CD4-positive, alpha-beta T cell treated with Interleukin-4 for 1 hour (primary cell): ENCODE measurements at places on chromosomes 2 and 18.
A peak's percentile ranks its signal among the peaks of the same experiment; 100 is the strongest.

DNA sequence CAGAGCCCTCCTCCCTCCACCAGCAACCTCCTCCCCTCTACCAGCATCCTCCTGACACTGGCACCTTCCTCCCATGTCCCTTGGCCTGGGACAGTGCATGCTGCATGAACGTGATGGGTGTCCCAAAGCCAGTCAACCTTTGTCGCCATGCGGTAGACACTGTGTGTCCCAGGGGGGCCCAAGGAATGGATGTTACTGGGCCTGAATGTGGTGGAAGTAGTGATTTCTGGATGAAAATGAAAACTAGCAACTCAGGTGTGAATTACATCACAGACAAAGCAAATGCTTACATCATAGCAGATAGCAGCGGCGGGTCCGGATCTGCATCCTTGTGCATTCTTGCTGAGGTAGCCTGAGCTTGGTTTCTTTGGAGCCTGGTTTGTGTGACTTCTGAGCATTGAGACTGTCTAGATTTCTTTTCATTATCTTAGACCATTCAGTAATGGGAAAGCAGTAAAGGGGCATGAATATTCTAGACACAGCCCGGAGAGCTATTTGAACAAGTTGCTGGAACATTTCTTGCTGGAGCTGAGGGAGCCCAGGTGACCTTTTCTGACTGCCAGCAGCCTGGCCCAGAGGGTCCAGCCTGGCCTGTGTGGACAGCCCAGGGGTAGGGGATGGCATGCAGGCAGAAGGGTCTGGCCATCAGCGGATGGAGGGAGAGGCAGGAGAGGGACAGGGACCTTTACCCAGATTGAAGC, 100.4 kb downstream of the FAM210A start:
- no peak for DNase-seq

- no peak for DNase-seq
Observed at GRCh38 chr2:74238879-74239278, 40.5 kb downstream of the MTHFD2 start.

DNA sequence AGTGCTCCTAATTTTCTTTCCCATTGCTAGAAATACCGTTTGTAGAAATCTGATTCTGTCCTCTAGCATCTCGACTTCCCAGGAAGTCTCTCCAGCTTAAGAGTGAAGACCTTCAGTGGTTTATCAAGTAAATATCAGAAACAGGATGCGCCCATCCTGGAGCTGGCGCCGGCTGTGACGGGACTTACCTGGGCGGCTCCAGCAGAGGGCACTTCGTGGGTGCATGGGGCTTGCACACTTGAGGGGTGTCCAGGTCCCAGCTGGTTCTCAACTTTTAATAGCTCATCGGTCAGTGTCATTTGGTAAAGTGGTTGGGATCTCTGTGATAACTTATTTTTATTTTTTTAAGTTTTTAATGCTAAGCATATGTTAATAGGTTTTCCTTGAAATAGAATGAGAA, 167.0 kb upstream of the TPO start:
- no peak for DNase-seq

GRCh38 chr18:32443706-32444215, 26.9 kb downstream of the GAREM1 start:
- DNase-seq = no peak

DNA sequence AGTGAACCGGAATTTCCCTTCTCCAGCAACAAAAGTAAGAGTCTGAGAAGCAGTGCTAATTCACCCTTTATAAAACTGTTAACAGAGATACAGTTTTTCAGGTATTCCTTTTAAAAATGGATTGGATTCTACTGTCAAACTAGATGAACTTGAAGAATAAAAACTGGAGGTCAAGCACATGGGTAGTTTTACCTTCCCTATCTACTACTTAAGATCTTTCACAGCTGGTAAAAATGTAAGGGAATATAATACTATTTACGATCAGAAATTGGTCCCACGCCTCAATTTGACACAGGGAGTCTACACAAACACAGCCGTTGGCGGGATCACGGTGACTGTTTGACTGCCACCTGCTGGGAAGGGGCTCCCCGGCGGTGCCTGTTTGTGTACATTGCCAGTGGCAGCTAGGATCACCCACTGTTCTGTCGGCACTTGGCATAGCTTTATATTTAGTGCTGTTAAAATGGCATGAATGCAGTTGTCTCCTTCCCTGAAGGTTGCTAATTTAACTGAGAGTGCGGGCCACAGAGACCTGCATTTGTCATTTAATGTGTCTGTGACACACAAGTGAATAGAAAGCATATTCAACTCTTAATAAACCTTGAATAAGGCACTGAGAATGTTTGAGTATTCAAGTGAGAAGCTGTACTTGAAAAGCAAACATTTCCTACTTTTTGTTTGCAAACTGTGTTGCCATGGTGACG, 59.5 kb downstream of the ABCG8 start:
- DNase-seq = no peak

- peak; percentile 22 for DNase-seq
Observed at GRCh38 chr18:32530947-32531651, 60.4 kb upstream of the GAREM1 start.

- no peak for DNase-seq
Observed at GRCh38 chr18:28079883-28080282, 97.0 kb downstream of the CDH2 start.

GRCh38 chr18:74514860-74515495, 18.8 kb downstream of the CNDP2 start:
- peak; percentile 10 for DNase-seq

DNA sequence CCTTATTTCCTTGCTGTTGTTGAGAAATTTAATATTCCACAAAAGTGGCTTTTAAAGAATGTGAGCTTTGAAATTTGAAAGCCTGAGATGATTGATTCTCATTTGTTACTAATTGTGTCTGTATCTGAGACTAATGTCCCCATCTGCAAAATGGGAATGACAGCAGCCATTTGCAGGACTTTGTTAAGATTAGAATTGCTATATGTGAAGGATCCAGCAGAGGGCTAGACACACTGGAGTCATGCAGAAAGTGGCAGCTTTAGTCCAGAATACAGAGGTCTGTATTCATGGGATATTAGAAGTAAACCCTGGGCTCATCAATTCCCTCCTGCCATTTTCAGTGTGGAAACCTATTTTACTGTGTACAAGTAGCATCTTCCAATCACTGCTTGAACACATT, 296.5 kb upstream of the GYPC start:
- no peak for DNase-seq

- no peak for DNase-seq
Observed at GRCh38 chr2:166405569-166405926, 29.8 kb upstream of the SCN9A start.

DNA sequence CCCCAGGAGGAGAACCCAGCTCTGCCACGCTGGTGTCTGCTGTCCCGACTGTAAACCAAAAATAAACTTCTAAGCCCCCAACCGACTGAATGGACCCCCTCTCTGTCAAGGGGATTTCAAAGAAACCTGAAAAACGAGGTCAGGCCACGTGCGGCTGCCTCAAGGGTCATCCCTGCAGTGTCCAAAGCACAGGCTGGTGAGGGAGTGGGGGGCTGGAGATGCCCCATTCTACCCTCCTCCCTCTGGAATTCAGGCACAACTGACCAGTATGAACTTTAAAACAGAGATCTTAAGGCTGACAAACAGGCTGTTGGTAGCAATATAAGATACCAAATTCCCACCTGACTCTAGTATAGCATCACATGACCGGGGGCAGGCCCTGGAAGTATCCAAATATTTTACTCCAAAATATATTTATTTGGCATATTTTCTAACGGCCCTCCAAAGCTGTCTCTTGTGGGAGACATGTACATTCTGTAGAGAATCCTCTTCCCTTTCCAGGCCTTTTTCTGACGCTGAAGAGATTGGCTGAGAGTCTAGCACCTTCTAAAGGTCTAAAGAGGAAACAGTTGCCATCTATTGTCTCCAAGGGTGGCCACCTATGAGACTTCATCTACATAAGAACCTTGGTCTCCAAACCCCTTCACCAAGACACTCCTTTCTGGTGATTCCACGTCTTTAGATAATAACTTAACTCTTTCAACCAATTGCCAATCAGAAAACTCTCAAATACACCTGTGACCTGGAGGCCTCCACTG, 40.4 kb upstream of the CTDP1 start:
- DNase-seq = no peak

DNA sequence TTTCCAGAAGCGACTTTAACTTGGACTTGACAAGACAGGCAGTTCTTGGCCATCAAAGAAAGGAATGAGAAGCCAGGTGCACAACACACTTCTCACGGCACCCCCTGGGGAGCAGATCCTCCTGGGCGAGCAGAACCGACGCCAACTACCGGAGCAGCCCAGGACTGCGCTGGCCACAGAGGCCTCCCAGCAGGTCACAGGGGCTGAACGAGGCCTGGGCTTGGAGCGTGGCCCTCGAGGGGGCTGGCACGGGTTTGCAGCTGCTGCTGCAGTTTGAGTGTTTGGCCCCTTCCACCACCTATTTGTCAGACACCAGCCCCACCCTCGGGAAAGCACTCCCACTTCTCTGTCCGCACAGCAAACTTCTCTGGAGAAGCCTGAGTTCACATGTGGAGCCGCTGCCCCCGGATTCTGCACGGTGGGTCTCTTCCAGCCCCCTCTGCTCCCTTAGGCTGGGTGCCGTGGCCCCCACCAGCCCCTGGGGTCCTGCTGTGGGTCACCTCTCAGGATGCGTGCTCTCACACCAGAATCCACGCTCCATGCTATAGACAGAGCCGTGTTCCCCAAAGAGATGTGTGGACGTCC, 306.7 kb upstream of the SALL3 start:
- no peak for DNase-seq

DNA sequence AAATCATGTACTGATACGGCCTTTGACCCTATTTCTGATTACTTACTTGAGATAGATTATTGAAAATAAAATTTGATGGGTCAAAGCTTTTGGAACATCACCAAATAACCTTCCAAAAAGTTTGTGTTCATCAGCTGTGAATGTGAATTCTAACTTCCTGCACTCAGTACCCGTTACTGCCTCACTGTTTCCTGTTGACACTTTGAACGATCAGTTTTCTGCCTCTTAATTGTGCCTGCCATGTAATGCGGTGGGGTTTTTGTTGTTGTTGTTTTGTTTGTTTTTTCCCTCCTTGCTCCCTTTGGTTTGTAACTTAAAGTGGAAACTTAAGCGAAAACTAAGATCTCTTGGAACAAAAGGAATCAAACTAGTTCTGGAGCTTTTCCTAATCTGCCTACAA, 18.9 kb downstream of the ATG16L1 start:
- peak; percentile 67 for DNase-seq

- DNase-seq = no peak
Observed at GRCh38 chr2:20640411-20641122, 10.3 kb downstream of the HS1BP3 start.

DNA sequence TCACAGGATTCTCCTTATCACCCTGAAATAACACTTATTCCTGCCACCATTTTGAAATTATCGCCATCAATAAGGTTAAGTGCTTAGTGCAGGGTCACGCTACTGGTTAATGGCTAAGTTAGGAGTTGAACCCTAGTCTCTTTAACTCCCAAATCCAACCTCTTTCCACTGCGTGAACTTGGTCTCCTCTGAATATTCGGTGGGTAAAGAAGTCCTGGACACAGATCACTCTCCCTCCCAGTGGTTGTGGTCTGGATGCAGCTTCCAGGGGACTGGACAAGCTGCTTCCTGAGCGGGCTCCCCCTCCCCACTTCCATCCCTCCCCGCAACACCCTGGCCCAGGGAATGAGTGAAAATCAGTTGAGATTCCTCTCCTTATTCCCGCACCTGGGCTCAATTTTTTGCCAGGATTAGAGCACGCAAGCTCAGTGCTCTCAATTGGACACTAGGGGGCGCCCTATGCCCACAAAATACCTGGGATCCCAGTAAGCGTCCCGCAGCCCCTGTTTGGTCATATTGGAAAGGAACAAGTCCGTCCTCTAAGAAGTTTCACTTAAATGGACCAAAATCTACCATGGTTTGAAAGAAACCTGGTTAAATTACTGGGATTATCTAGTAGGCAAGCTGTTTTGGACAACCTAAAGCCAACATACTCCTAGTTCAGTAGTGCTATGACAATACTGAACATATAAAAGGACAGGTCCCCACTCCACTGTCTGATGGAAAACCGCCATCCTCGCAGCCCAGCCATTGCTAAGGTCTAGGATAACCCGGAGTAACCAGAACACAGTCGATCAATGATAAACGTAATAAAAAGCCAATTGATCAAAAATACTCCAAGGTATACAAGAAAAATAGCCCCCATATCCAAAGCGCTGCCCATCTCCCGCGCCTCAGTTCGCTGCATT, 40.4 kb downstream of the DHRS9 start:
- peak; percentile 74 for DNase-seq

DNA sequence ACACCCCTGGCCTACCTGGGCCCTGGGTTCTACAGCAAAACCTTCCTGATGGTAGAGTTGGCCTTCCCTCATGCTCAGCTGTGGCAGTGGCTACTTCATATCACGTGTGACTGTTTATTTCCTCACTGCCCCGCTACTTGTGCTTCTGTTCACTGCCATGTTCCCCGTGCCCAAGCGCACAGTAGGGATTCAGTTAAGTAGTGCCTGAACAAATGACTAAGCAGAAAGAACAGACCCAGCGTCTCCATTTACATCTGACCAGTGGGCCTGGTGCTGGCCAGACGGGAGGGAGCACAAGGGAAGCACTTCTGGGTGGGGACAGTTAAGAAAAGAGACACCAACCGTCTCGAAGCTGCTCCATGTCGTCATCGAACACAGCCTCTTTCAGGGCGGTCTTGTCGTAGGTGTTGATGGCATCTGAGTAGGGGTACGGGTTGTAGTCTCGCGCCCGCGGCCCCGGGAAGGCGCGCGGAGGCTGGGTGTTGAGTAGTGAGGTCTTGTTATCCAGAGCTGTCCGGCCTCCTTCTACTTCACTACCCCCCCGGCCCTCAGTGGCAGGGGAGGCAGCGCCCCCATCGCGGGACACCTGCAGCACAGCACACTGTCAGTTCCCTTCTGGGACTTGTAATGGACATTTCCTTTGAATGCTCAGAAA, 82.4 kb upstream of the TFCP2L1 start:
- no peak for DNase-seq

DNA sequence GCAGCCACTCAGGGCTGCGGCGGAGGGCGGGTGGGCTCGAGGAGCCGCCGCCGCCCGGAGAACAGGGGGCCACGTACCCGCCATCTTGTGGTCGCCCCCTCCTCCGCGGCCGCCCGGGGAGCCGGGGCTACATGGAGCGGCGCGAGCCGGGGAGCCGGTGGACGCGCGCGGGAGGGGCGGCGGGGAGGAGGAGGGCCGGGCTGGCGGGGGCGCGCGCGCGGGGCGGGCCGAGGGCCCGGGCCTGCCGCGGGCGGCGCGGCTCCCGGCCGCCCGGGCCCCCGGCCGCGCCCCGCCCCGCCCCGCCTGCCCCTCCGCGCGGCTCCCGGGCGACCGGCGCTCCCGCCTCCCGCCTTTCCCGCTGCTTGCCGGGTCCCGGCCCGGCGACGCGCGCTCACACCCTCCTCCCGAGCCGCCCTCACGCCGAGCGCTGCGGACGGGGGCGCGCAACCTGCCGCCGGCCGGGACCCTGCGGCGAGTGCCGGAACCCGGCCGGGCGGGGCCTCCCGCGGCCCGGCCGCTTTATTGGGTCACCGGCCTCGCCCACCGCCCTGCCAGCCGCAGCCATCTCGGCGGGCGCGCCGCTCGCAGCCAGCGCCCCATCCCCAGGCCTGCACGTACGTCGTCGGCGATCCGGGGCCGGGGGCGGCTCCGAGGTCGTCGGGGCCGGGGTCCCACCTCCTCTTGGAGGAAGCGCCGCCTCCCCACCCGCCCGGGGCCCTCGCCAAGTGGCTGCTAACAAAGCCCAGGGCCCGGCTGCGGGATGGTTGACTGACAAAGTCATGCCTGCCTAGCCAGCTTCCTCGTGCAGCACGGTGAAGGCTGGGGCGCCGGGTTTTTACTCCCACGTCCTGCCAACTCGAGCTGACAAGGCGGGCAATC, at the start of gene PPP4R1:
TSS of gene PPP4R1 (minus strand) at position 159 of the 879 bp plus-strand sequence. CDS start at position 84, 75 bp downstream.
- DNase-seq = peak; percentile 66
